ENCODE measurements at places on chromosomes 2 and 18.

DNA sequence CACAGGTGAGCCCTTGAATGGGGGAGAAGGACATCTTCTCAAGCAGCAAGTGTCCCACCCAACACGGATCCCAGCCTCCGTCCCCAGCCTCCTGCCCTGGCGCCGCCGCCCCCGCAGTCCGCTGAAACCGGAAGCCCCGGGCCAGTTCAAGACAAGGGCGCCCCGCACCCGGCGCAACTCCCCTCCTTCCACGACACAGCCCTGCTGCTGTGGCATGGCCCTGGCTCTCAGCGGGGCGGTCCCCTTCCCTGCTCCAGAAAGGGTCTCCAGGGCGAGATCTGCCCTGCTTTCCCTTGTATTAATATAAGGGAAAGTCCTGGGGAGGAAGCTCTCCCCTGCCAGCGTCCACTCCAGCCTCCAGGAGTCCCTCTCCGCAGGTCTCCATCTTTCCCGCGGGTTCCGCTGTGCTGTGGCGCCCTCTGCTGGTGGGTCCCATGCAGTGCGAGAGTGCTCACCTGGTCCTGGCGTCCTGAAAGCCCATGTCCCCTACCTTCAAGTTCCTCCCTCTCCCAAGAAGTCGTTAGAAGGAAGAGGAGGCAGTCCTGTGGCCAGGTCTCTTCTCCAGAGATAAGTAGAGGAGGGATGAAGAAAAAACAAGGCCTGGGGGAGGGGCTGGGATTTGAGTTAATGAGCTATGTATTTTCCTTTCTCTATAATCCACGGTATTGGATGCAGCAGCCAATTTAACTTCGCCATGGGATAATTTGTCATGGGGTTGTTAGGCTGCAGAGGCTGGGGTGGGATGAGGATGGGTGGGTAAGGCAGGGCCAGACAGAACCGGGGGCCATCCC, 176.0 kb downstream of the SMAD2 start:
- no peak for DNase-seq

GRCh38 chr2:3642521-3643215, 15.3 kb upstream of the ALLC start:
- DNase-seq, result no peak

DNA sequence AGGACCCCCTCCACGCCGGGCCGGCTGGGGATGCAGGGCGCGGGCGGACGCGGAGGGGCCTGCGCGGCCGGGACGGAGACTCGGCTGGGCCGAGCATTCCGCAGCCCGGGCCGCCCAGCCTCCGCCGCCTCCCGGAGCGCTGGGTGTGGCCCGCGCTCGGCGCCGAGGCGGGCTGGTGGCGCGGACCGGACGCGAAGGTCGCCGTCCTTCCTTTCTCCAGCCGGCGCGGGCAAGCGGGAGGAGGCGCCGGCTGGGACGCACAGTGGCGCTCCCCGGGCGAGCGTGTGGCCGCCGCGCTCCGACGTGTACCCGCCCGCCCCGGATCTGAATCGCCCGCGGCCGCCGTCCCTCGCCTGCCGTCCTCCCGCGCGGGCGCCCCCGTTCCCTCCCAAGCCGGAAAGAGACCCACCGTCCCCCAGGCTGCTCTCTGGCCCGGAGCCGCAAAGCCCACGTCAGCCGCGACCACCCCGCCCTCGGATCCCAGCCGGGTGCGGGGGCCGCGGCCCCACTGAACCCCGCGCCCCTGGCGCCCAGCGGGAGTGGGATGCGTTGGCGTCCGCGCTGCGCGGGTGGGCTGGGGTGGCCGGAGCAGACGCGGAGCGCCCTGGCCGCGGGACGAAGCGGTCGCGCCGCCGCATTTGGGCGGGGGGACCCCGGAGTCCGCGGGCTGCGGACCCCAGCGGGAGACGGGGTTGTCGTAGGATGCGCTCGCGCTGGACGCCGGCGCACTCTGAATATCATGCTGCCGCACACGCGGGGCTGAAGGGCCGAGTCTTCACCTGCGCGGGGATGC, 634 bp downstream of the SPATS2L start:
- peak; percentile 41 for DNase-seq

GRCh38 chr2:155525199-155525598, 807.3 kb downstream of the NR4A2 start:
- no peak for DNase-seq

DNA sequence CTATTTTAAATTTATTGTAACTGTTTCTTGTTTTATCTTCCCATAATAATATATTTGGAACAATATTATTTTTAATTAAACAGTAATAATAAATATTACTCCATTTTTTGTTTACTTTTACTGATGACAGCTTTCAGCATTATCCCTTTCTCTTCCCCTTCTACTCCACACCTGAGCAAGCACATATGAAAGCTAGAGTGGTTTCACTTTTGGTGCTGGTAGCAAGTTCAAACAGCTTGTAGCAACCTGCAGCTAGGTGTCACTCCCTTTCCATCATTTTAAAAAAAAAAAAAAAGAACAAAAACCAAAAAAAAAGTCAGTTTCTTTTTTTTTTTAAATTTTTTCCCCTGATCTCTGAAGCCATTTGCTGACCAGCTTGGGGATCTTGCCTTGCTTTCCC, 801.8 kb downstream of the CCDC85A start:
- no peak for DNase-seq

- no peak for DNase-seq
Measured at GRCh38 chr18:54923339-54923956, 35.8 kb downstream of the CCDC68 start.

- DNase-seq, result no peak
Measured at GRCh38 chr2:127664065-127664894, 11.1 kb downstream of the LIMS2 start.
